ENCODE measurements at places on chromosomes 13 and 19.

GRCh38 chr19:50300814-50301606 lies 28.2 kb downstream of the KCNC3 start:
- no peak for DNase-seq

GRCh38 chr19:33440682-33441081 lies 67.2 kb downstream of the CEBPG start:
- DNase-seq = no peak

DNA sequence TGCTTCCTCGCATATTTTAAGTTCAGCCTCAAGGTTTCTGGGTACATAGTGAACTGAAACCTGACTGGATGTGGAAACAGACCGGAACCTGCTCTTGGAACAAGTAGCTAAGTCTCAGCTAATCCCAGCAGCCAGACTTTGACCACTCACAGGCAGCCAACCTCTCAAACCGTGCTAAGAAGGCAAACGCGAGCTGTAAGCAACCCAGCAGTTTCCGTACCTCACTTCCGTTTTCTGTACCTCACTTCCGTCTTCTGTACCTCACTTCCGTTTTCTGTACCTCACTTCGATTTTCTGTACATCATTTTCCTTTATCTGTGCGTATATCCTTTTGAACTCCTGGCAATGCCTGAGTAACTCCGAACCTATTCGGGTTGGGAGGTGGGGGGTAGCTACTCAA lies 96.8 kb downstream of the SUCLA2 start:
- DNase-seq = no peak

- no peak for DNase-seq
These were observed 49.9 kb upstream of the MEDAG start for GRCh38 chr13:30856005-30856790.

DNA sequence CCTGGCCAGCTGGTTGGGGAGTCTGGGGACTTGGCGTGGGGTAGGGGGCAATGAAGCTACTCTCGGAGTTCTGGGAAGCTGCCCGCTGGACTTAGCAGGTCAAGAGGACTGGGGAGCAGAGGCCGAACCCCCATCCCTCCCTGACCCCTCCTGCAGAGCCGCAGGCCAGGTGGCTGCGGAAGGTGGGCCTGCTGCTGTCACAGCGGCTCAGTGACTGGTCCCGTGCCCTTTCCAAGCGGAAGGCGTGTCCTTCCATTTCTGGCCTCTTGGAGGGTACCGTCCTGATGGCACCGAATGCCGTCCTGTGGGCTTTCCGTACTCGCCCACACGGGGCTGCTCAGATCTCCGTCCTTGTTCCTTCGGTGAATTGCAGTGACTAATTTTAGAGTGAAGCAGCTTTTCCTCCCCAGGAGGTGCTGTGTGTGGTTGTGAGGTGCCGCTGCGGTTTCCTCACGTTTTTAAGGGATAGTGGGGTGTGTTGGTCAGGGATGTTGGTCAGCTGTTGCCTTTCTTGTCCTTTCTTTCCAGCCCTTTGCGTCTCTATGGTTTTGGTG lies 20.8 kb downstream of the DOT1L start:
- DNase-seq = no peak

GRCh38 chr13:57030671-57031070 lies 110.0 kb upstream of the PRR20A start:
- no peak for DNase-seq

GRCh38 chr19:53878776-53879139 lies 3.2 kb upstream of the PRKCG start:
- DNase-seq = no peak

DNA sequence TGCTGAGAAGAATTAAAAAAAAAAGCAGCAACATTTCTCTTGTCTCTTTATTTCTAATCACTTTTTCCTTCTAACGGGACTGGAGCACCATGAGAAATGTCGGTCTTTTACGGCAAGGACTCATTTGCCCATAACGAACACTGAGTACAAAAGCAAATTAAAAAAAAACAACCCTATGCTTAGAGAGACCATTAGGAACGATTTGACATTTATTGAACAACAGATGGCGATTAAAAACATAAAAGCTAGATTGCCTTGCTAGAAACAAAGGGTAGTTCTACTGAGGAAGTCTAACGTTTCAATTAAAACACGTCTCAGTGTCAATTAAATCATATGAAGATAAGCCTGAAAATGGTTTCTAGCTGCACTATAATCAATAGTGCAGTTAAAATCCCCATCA lies 51.1 kb downstream of the OLFM4 start:
- no peak for DNase-seq

GRCh38 chr13:80341101-80341755 lies at the start of gene SPRY2:
SPRY2 (minus strand) TSS chr13:80341126; CDS start chr13:80337705, 3,421 bp downstream.
- peak; percentile 95 for DNase-seq

GRCh38 chr13:31595563-31595962 lies 143.8 kb upstream of the RXFP2 start:
- DNase-seq = no peak

DNA sequence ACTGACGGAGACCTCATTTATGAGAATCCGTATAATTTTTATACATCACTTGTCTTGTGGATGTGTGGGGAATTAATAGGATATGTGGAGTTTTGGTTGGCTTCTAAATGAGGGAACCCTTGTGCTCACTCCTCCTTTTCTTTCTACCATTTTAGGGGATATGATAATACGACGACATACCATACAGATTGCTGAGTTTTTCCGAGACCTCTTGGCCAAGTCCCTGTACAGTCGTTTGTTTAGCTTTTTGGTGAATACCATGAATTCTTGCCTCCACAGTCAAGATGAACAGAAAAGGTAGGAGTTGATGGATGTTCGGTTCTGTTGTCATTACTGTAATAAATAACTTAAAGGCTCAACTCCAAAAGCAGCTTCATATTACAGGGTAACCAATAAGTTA lies 335.2 kb downstream of the MYO16 start:
- DNase-seq = no peak

DNA sequence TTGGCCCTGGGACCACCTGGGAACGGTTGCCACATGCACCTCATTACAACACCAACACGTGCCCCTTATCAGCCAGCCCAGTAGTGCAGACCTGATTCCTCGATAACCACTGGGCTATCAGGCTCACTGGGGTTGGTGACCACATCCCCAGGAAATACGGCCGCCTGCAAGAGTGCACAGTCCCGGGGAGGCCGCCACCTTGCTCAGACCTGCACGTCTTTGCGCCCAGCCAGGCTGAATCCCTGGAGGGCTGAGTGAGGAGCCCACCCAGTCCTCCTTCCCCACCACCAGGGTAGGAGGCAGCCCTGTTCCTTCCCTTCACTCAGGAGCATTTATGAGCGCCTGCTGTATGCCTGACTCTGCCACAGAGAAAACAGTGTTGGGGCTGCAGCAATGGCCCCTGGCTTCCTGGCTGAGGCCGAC lies 67.8 kb downstream of the CEBPG start:
- peak; percentile 83 for DNase-seq

All from hematopoietic multipotent progenitor cell treated with erythropoietin and hydrocortisone succinate and interleukin-3 and kit ligand, for 6 days (in vitro differentiated cells).